ENCODE measurements at places on chromosomes 7 and 10.

- DNase-seq: no peak
Measured at GRCh38 chr7:157495177-157495553, 158.4 kb downstream of the DNAJB6 start.

- no peak for DNase-seq
Measured at GRCh38 chr10:89494575-89494974, 40.8 kb downstream of the SLC16A12 start.

GRCh38 chr7:77935652-77936348, 137.2 kb downstream of the PHTF2 start:
- no peak for DNase-seq

DNA sequence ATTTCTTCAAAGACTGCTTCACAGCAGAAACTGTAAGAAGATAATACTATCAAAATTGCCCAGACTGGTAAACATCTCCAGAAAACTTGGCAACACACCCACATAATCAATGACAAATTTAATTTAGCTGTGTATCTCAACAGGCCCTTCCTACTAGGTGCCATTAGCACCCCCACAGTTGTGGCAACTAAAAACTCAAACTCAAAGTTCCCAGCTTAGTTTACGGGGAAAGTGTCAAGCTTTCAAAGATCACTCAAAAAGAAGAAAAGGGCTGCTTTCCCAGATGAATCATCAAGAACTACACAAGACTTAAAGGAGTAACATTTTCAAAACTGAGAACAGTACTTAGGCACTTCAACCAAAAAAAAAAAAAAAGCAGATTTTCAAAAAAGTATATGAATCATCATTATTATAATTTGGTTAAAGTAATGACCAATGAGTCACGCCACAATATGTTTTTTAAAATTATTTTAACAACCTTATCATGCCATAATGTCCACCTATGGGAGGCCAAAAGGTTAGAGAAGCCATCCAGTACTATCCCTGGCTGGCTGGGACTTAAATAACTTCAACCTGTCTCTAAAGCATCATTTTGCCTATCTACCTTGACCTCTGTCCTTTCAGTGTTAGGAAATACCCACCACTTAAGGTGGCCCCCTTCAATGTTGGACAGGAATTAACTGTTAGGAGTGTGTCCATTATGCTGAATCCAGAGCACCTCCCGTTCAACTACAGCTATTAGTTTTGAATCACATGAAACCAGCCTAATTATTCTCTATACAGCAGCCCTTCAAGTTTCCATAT, 90.8 kb downstream of the ZFAND4 start:
- DNase-seq: no peak

DNA sequence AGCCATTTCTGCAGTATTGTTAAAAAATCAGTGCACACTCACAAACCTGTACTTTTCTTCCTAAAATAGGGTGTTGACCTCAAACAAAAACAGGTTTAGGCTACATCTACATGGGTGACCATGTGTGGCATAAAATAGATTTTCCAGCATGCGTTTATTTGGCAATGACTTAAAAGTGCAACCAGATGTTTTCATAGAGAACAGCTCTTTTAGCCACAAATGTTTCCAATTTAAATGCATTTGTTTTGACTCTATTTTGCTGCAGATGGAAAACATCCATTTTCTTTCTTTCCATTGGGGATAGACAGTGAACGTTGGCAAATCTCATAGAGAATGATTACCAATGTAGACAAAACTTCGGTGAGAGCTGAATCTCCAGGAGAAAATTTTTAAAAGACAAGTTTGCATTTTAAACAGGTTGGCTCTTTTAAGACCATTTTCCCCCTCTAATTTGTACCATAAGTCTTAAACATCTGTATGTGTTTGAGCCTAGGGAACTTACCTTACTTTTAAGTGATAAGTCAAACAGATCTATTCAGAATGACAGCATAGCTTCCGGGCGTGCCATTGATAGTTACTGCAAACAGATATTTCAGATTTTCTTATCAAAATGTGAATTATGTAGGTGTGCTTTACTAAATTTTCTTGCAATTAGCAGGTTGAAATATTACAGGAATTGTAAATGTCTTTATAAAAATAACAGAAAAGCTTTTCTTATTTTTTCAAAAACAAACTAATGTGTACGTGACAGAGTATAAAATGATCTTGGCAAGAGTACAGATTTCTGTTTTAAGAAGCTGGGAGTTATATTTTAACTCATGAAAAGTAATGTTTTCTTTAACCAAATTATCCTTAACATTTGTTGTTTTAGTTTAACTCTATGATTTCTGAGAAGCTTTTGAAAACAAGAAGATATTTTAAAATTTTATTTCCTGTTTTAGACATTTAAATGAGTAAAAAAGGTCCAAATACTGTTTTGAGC, 144.9 kb downstream of the HGF start:
- DNase-seq: no peak

- no peak for DNase-seq
Measured at GRCh38 chr10:29130190-29130673, 158.6 kb upstream of the LYZL1 start.

DNA sequence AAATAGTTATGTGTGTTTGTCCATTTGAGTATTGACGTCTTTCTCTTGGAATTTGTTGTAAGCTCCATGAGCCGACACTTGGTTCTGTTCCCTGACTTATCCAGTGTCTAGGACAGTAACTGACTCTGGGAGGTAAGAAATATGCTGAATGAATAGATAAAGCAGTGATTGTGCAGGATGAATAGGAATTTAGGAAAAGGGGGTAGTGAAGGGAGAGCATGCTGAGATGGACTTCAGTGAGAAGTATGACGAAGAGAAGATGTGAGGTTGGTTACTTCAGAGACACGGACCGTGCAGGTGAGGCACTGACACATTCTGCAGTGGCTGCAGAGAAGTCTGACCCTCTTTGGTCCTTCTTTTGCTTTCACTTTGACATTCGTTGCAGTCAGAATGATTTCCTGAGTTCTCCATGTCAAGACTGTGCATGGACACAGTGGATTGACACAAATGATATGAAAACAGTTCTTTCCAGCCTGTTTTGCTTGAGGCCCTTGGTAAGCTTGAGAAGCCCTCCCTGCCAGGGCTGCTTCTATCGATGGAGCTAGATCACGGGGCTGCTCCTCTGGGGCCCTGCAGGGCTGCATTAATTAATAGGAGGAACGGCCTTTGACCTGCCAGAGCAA, 261.5 kb upstream of the SORCS1 start:
- no peak for DNase-seq

GRCh38 chr7:4683043-4683883, 1.2 kb downstream of the FOXK1 start:
- no peak for DNase-seq

DNA sequence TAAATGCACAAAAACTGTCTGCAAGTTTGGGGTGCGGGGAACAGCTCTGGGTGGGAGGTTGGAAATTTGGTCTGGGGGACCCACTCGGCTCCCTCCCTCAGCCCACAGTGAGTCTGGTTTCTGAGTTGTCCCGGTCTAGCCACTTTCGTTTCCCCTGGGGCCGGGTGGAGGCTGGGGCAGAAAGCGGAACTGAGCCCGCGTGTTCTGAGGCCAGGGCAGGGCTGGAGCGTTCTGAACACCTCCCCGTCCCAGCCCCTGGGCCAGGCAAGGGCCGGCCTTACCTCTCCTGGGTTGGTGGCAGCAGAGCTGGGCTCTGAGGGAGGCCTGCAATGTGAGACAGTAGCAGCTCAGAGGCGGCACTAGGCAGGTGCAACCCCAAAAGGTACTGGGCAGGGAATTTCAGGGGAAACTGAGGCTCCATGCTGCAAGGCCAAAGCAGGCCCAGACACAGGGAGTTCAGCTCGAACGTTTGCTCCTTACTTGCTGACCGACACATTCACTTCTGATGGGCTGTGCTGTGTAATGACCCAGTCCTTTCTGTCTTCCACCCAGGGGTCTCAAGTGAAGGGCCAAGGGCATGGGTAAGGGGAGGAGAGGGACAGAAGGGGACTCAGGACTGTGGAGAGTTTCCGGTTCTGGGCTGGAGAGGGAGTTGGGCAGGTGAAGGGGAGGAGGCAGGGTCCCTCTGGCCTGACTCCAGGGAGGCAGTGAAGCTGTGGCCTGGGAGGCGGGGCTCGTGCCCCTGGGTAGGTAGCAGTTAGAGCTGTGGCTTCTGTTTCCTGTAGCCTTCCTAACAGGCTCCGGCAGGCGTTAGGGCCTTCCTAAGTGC, 3.0 kb downstream of the IRF5 start:
- no peak for DNase-seq

DNA sequence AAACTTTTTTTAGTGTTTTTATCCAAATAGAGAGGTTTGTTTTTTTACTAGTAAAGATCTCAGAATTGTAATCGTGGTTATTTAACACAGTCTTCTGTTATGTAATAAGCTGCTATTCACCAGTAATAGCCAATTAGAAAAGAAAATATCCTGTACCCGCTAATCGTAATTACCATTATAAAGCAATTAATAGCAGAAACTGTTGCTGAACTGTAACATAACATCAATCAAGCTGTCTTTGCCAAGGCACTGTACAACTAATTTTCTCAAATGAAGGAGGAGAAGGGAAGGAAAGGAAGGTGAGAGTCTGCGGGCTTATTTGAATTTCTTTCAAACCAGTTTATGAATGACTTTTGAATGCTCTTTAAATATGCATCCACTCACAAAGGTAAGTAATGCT, 9.3 kb downstream of the ZNF277 start:
- DNase-seq: no peak

DNA sequence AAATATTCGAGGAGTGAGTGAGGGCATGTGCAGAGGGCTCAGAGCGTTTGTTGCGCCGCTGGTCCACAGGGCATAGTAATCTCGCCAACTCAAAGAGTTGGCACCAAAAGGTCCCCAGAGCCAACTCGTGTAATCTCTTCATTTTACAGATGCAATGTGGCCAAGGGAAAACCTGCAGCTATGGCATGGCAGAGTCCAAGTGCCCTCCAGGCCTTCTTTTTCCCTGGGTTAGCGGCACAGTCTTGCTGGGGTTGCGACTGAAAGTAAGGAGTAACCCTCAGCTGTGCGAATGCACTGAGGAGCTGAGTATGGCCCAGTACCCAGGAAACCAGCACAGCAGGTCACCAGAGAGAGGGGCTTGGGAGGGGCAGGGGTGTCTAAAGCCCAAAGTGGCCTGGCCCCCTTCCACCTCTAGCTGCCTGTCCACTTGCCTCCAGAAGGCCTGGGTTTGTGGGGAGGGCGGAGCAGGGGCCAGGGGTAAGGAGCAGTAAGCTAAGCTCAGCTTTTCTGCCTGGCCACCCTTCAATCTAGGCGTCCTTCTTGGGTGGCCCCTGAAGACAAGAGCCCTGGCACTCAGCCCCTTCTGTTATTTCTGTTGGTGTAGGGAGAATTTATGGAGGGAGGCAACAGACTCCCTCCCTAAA, 3.3 kb upstream of the GAD2 start:
- DNase-seq: no peak

DNA sequence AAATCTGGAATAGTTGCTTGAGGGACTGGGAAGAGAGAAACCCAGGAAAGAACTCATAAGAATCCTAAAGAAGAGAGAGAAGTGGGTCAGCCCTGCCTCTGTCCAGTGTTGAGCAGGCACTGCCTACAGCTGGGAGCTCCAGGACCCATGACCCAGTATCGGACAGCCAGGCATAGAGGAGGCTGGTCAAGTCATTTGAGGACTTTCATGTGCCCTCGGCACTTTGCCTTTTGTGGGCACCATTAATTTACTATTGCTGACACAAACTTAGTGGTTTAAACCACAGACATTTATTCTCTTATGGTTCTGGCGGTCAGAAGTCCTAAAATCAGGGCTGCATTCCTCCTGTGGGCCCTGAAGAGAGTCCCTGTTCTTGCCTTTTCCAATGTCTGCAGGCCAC, 60.3 kb downstream of the CPXM2 start:
- no peak for DNase-seq

GRCh38 chr7:134562136-134562535, 13.2 kb downstream of the AKR1B15 start:
- DNase-seq: no peak

DNA sequence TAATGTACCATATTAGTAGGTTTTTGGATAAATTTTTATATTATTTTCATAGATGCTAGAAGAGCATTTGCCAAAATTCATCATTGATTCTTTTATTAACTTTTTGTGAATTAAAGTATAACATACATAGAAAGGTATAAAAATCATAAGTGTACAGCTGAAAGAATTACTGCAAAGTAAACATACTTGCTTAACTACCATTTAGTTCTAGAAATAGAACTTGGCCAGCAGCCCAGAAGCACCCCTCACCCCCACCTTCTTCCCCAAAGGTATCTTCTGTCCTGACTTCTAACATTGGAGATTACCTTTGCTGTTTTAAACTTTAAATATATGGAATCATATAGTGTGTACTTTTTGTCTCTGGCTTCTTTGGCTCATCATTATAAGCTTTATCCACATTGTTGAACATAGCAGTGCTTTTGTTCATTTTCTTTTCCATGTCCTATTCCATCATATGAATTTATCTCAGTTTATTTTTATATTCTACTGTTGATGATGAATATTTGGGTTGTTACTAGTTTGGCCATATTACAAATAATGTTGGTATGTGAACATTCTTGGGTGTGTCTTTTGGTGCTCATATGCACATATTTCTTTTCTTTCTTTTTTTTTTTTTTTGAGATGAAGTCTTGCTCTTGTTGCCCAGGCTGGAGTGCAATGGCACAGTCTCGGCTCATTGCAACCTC, 142.8 kb downstream of the ADK start:
- no peak for DNase-seq

DNA sequence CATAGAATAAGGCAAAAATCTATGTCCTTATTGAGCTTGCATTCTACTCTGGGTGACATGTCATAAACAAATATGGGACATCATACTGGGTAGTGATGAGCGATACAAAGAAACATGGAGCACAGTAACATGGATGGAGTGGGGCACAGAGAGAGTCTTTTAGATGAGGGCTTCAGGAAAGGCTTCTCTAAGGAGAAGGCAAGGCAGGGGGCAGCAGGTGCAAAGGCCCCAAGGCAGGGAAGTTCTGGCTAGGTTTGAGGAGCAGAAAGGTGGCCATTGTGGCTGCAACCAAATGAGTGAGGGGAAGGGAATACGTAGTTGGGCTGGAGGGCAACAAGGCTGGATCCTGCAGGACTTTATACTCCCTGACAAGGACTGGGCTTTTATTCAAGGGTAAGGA, 211.4 kb downstream of the HERPUD2 start:
- no peak for DNase-seq

- DNase-seq: no peak
Measured at GRCh38 chr10:130339911-130340310, 203.7 kb downstream of the GLRX3 start.

GRCh38 chr7:100830396-100830795, 3.1 kb upstream of the EPHB4 start:
- no peak for DNase-seq

GRCh38 chr10:8628351-8628750, 573.9 kb downstream of the GATA3 start:
- DNase-seq: no peak

DNA sequence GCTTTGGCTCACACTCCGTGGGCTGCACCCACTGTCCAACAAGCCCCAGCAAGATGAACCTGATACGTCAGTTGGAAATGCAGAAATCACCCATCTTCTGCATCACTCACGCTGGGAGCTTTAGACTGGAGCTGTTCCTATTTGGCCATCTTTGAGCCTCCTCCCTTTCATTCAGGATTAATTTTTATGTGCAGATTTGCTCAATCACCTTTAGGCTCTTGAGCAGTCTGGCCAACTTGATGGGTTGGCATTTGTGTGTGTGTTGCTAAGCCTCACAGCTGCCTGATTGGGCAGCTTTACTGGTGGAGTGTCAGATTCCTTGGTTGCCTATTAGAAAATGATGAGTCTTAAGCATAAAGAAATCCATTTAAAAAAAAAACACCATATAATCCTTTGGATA, 236.1 kb downstream of the KIF20B start:
- no peak for DNase-seq

- DNase-seq: no peak
Measured at GRCh38 chr10:80713398-80713928, 175.8 kb downstream of the SH2D4B start.

GRCh38 chr7:28181416-28181815, 821 bp upstream of the JAZF1 start:
- DNase-seq: no peak

Measured in stimulated activated CD8-positive, alpha-beta memory T cell treated with anti-CD3 and anti-CD28 coated beads, Interleukin-15, amount 100 ng/mL, for 24 hours (primary cell).